ENCODE measurements at places on chromosomes 3 and 15.

- DNase-seq: no peak
These were observed 339.8 kb downstream of the THSD4 start for GRCh38 chr15:71455107-71455506.

DNA sequence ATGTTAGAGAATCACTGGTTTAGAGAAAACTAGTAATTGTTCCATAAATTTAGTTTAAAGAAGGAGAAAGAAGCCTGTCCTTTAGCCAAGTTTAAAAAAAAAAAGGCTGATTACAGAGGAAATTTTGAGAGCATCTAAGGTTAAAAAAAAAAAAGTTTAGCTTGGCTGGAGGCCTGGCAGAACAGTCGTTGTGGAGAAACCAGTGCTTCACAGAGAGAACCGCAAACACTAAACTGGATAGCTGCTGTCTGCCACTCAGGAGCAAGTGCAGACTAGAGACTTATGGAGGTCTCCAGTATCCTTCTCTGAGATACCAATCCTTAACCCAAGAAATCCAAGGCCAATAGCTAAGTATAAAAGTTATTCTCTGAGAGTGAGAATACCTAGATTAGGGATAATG is 84.8 kb upstream of the ANKRD28 start:
- no peak for DNase-seq

- DNase-seq: no peak
These were observed 20.5 kb downstream of the LPP start for GRCh38 chr3:188174317-188175044.

- DNase-seq: no peak
These were observed 82.3 kb downstream of the CLDN11 start for GRCh38 chr3:170500995-170501394.

DNA sequence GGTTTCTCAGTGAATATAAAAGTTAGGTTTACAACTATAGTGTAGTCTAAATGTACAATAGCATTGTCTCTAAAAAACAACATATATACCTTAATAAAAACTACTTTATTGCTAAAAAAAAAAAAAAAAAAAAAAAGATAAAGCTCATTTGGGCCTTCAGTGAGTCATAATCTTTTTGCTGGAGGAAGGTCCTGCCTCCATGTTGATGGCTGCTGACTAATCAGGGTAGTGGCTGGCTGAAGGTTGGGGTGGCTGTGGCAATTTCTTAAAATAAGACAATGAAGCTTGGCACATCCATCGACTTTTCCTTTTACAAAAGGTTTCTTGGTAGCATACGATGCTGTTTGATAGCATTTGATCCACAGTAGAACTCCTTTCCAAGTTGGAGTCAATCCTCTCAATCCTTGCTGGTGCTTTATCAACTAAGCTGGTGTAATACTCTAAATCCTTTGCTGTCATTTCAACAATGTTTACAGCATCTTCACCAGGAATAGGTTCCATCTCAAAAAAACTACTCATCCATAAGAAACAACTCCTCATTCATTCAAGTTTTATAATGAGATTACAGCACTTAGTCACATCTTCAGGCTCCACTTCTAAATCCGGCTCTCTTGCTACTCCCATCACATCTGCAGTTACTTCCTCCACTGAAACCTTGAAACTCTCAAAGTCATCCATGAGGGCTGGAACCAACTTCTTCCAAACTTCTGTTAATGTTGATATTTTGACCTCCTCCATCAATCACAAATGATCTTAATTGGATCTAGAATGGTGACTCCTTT is 13.3 kb downstream of the ZNF280D start:
- no peak for DNase-seq

GRCh38 chr3:32421991-32422859 is 30.6 kb downstream of the CMTM7 start:
- no peak for DNase-seq

GRCh38 chr3:157418104-157418503 is 18.5 kb upstream of the PTX3 start:
- DNase-seq: no peak

GRCh38 chr15:48416301-48416700 is 85.1 kb downstream of the DUT start:
- DNase-seq: no peak

DNA sequence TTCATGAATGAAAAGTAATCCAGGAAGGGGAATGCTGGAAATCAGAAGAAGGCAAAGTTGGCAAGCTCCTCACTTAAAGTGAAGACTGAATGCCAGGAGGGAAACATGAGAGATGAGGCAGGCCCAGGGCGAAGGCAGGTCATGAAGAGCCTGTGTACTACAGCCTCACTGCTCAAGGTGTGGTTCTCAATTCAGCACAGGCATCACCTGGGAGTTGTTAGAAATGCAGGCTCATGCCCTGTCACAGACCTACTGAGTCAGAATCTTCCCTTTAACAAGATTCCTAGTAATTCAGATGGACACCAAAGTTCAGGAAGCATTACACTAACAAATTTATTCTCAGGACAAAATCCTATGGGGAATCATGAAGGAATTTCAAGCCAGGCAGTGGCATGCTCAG is 14.2 kb downstream of the MYO5A start:
- DNase-seq: no peak

GRCh38 chr3:56086355-56086754 is 381.9 kb downstream of the ERC2 start:
- no peak for DNase-seq

GRCh38 chr3:156456771-156457224 is 98.1 kb downstream of the SSR3 start:
- no peak for DNase-seq

GRCh38 chr3:78823434-78823833 is 944.4 kb downstream of the ROBO1 start:
- DNase-seq: no peak

DNA sequence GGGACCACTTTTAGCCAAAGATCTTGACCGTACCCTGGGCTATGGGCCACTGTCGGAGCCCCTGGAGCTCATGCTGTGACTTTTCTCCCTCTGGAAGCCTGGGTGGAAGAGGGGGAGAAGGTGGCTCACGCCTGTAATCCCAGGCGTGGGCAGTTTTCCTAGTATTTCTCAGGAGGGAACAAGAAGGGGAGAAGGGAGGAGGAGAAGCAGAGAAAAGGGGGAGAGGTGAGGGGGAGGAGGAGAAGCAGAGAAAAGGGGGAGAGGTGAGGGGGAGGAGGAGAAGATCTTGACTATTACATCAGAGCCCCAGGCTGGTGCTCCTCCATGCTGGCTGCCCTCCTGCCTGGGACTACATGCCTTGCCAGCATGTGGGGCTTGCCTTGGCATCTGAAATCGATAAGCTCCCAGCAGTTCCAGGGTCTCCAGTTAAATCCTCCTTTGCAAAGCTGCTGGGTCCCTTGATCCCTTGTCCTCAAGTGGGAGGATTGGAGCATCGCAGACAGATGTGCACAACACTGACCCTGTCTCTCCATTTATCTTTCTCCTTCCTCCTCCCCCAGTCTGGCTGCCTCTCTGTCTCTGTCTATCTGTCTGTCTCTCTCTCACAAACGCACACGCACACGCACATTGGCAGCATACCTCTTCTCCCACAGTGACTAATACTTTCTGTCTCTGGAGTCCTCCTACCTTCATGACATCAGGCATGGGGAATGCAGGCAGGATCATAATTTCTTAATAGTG is 41.6 kb downstream of the MRAS start:
- DNase-seq: no peak

DNA sequence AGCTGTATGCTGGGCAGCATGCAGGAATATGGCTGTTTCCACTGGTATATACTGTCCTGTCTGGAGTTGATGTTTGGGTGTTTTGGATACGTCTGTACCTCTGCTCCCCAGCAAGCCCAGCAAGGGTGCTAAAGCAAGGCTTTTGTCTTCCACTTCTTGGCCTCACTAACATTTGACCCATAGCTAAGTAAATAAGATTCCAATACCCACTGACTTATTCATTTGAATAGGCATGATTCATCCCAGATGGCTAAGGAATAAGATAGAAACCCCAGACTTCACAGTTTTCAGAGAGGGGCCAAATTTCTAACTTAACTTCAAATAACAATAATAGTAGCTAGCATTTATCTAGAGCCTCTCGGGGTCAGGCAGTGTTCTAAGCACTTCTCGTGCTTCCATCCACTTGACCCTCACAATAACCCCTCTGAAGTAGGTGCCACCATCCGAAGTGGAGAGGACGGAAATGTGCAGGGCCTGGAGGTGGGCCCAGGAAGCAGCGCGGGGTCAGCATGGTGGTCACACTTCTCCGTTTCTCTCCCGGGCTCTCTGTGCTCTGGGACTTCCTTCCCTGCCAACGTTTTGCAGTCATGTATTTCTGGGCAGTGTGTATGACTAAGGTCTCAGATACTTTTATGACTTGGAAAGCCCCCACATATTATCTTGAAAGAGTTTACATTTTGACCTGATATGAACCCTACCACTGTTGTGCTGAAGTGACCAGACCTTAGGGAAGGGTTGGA is 39.3 kb downstream of the LRRK1 start:
- DNase-seq: no peak

GRCh38 chr3:119880966-119881365 is 99.1 kb downstream of the NR1I2 start:
- DNase-seq: no peak

DNA sequence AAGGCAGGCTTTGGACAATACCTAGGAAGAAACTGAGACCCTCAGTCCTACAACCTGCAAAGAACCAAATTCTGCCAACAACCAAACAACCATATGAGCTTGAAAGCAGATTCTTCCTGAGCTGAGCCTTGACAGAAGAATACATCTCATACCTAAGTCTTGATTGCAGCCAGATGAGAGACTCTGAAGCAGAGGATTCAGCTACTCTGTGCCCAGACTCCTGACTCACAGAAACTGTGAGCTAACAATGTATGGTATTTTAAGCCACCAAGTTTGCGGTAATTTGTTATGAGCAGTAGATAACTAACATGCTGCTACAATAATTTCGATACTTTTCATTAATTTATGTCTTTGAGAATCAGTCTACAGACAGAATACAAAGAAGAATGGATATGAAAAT is 325.1 kb upstream of the CBLB start:
- no peak for DNase-seq

DNA sequence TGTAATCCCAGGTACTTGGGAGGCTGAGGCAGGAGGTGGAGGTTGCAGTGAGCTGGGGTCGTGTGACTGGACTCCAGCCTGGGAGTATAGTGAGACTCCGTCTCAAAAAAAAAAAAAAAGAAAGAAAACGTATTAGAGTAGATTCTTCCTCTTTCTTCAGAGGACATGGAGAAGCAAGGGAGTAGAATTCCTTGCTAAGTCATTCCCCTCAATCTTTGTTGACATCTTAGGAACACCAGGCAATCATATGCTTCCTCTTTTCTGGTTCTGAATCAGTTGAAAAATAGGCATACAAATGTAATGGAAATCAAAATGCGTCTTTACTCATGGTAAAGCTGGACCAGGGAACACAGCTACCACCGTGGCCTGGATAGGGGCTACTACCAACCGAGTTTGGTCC is 38.3 kb upstream of the ATOSA start:
- DNase-seq: no peak

- no peak for DNase-seq
These were observed 305 bp upstream of the KPNA1 start for GRCh38 chr3:122515020-122515468.

- DNase-seq: no peak
These were observed 165.0 kb downstream of the STXBP5L start for GRCh38 chr3:121073011-121073410.

- no peak for DNase-seq
These were observed 129.2 kb upstream of the IL12A start for GRCh38 chr3:159859424-159859823.

GRCh38 chr3:114011059-114011797 is 45.1 kb downstream of the CCDC191 start:
- no peak for DNase-seq

GRCh38 chr3:189338366-189338765 is 166.6 kb downstream of the TPRG1 start:
- no peak for DNase-seq

DNA sequence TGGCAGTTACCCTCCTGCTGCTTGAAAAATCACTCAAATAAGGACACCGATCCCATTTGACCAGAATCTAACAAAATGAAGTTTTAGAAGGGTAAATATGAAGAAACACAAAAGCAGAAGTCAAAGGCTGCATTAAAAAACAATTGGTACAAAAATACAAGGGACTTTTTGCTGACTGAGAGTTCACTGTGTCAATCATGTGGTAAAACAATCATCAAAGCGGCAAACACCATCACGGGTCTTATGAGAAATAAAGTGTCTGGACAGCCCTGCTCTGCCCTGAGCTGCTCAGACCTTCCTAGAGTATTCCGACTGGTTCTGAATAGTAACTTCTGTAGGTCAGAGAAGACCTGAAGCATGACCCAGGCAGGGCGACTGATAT is 137.2 kb upstream of the RAD18 start:
- DNase-seq: no peak

DNA sequence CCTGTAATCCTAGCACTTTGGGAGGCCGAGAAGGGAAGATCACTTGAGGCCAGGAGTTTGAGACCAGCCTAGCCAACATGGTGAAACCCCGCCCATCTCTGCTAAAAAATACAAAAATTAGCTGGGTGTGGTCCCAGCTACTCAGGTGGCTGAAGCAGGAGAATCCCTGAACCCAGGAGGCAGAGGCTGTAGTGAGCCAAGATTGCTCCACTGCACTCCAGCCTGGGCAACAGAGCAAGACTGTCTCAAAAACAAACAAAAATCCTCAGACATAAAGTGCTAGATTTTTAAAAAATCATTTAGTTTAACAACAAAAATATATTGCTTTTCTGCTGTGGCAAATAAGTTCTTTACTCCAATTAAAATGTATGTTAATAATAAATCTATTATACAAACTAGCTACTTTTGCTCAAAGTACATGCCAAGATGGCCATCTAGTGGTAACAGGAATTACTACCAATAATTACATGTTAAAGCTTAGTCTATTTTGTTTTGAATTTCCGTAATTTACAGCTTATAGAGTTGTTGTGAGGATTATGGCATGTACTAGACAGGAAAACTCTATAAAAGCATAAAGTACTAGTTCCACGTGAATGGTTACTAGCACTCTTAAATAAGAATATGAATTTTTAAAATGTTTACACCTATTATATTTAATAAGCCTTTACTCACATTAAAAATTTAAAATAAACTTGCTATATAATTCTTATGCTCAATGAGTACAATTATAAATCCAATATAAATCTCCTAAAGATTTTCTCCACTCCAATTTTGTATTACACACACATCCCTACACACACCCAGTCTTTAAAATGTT is 39.0 kb downstream of the GABPB1 start:
- DNase-seq: no peak

DNA sequence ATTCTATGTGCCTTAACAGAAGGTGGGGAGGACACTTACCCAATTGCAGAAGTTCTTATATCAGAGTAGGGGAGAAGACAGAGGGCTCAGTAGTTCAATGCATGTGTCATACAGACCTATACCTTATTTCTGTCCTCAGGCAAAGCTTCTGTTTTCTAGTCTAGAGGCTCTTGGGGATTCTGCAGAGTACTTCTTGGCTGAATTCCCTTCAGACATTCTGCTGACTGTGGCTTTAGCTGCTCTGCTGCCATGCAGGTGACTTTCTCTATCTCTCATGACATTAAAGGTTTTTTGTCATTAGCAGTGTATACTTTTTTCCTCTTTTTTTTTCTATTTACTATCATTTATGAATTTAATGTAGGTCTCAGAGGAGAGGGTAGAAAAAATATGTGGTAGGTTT is 172.8 kb upstream of the PLSCR5 start:
- no peak for DNase-seq

- DNase-seq: no peak
These were observed 11.5 kb downstream of the ALS2CL start for GRCh38 chr3:46681856-46682540.

GRCh38 chr3:59256230-59256629 is 206.4 kb upstream of the CFAP20DC start:
- no peak for DNase-seq
